ENCODE measurements at places on chromosomes 6 and 20.

- no peak for DNase-seq
Measured at GRCh38 chr20:35518955-35519354, 10.5 kb downstream of the C20orf173 start.

GRCh38 chr20:16490696-16491095 lies 82.6 kb downstream of the KIF16B start:
- DNase-seq = no peak

DNA sequence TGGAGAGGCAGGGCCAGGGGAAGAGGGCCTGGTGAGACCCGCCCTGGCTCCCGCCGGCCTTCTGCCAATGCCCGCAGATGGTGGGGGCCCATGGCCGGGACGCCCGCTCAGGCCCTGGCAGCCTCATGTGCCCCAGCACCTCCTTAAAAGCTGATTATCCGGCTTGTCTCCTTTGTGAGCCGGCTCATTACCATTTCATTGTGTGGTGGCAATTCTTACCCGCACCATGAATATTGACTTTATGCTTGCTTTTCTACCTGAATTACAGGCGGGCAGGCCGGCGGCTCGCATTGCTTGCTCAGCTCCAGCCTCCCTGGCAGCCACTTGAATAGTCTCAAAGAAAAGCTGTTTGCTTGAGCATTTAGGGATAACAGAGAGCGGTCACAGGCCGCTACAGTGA lies 120.0 kb upstream of the JAG1 start:
- DNase-seq = no peak

DNA sequence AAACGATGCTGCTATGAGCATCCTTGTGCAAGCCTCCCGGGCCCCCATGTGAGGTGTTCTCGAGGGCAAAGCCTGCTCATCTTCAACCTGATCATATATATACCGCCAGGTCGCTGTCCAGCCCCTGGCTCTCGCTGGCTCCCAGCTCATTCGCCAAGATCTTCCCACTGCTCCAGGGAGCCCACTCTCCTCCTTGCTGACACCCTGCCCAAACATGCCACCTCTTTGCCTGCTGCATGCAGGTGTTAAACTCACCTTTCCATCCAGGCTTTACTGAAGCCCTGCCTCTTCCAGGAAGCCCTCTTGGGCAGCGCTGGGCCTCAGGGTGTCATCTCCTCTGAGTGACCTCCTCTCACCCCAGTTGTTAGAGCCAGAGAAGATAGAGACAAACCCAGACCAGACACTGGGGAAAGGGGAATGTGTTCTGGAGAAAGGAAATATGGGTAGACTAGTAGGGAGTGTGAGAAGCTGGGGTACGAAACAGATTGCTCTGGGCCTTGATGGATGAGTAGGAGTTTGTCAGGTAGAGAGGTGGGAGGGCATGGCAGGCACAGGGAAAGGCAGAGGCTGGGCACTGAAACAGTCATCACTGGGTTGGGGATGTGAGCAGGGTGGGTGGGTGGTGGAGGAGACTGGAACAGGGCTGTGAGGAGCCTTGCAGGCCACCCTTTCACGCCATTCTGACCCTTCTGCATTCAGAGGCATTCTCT lies 1.2 kb upstream of the DLGAP4 start:
- DNase-seq = no peak

All from CD4-positive, alpha-beta T cell treated with Interferon alpha-2 for 1 hour (primary cell).